ENCODE measurements at places on chromosomes 2 and 18.

DNA sequence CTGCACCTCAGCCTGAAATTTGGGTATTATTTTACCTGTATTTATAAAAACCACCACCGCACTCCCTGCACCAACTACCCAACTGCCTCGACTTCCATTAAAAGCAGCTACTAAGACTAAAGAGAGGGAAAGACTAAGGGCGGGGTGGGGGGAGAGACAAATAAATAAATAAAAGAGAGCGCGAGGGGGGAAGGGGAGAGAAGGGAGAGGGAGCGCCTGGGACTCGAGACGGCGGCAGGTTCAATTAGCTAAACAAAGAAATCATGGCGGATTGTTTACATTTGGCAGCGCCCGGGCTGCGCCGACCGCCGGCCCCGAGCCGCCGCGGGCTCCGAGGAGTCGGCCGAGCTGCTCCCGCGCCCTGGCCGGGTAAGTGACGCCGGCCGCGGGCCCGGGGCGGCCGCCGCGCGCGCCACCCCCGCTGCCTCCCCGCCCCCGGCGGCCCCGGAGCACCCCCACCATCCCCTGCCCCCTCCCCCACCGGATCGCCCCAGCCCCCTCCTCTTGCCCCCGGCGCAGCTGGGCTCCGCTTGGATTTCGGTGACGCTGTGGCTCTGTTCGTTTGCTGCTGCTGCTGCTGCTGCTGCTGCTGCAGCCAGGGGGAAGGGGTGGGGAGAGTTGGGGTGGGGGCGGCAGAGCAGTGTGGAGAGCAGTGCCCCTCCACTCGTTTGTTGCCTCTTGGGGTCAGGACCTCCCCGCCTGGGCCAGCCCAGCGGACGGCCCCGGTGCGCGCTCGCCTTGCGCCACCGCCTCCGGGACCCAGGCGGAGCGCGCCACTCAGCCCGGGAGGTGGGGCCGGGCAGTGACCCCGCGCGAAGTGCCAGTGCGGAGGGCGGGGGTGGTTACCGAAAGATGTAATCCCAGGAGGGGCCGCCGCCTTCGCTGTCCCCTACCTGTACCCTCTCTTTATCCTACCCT is 187.2 kb upstream of the FANCL start:
- H3K4me1 ChIP-seq, result peaks cover 10% of the 10 kb centered on the region
- H3K36me3 ChIP-seq, result no peaks in the 10 kb centered on the region
- peak overlapping the region; percentile 57 for H3K4me3 ChIP-seq
- H3K27me3 ChIP-seq, result peaks cover 35% of the 10 kb centered on the region
- DNase-seq, result no peak

GRCh38 chr2:222194669-222195068 is 104.1 kb downstream of the PAX3 start:
- no peak for DNase-seq
- H3K36me3 ChIP-seq, result no peaks in the 10 kb centered on the region
- no peaks in the 10 kb centered on the region for H3K27me3 ChIP-seq
- H3K27ac ChIP-seq, result no peak overlapping the region
- H3K4me3 ChIP-seq, result no peak overlapping the region
- H3K4me1 ChIP-seq, result no peaks in the 10 kb centered on the region

- H3K27me3 ChIP-seq, result peaks cover 6% of the 10 kb centered on the region
- no peaks in the 10 kb centered on the region for H3K36me3 ChIP-seq
- H3K27ac ChIP-seq, result no peak overlapping the region
- H3K4me3 ChIP-seq, result no peak overlapping the region
Measured at GRCh38 chr2:47093626-47094025, 61.5 kb downstream of the STPG4 start.

- no peak for DNase-seq
- H3K27ac ChIP-seq, result no peak overlapping the region
- H3K4me1 ChIP-seq, result no peaks in the 10 kb centered on the region
- no peaks in the 10 kb centered on the region for H3K36me3 ChIP-seq
Measured at GRCh38 chr18:42229211-42230210, 274.5 kb downstream of the PIK3C3 start.

- H3K36me3 ChIP-seq, result no peaks in the 10 kb centered on the region
- DNase-seq, result no peak
- H3K4me3 ChIP-seq, result no peak overlapping the region
- H3K4me1 ChIP-seq, result no peaks in the 10 kb centered on the region
- no peak overlapping the region for H3K27ac ChIP-seq
- peaks cover 17% of the 10 kb centered on the region for H3K27me3 ChIP-seq
Measured at GRCh38 chr18:350953-351572, 83.2 kb upstream of the THOC1 start.

GRCh38 chr2:9356261-9356660 is 67.1 kb downstream of the ITGB1BP1 start:
- H3K36me3 ChIP-seq, result no peaks in the 10 kb centered on the region
- no peak overlapping the region for H3K27ac ChIP-seq
- DNase-seq, result no peak

GRCh38 chr2:59733970-59734369 is 819.5 kb downstream of the BCL11A start:
- no peaks in the 10 kb centered on the region for H3K27me3 ChIP-seq
- no peak overlapping the region for H3K4me3 ChIP-seq
- DNase-seq, result no peak
- H3K27ac ChIP-seq, result no peak overlapping the region
- no peaks in the 10 kb centered on the region for H3K4me1 ChIP-seq

DNA sequence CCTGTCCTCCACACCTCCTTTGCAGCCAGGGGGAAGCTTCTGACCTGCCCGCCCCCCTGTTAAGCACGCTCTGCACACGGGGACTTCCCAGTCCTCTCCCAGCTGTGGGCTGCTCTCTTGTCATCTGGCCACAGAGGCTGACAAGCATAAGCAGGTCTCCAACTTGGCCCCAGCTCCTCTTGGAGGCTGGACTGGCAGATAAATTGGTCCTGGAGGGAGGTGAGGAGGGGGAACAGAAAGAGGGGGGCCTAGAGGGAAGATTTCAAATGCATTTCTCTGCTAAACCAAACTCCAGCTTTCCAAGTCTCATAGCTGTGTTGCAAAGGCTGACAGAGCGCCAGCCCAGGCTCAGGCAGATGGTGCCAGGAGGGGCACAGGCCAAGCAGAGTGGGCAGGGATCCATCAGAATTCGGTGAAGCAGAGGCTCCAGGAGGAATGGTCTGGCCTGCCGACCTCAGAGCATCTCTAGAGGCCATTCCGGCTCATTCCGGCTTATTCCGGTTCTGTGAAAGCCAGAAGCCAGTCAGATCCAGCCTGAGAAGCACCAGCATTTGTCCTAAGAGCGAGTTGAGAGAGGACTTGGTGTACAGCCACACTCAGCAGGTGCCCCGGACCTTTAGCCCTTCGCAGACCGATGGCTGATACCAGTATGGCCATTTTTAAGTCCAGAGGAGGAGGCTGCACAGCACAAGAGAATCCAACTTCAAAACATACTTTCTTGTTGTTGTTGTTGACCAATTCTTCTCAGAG is 508.9 kb upstream of the MYT1L start:
- no peak overlapping the region for H3K27ac ChIP-seq
- H3K4me3 ChIP-seq, result no peak overlapping the region
- H3K36me3 ChIP-seq, result no peaks in the 10 kb centered on the region
- no peak for DNase-seq
- H3K27me3 ChIP-seq, result no peaks in the 10 kb centered on the region
- H3K4me1 ChIP-seq, result no peaks in the 10 kb centered on the region

DNA sequence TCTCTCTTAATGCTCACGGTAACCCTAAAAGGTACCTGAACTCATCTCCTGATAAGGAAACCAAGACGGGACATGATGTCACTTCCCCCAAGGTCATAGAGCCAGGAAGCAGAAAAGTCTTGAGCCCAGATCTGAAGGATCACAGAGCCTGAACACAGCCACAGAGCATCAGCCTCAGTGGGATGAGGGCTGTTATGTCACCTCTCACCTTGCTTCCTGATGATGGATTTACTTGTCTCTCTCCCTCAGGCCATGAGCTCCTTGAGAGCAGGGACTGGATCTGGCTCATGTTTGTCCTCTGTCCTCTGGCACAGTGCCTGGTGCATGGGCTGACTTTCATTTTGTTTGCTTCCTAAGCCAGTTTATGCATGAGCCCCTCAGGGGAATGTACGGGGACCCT is 54.2 kb downstream of the SERTAD2 start:
- peaks cover 11% of the 10 kb centered on the region for H3K4me1 ChIP-seq
- H3K4me3 ChIP-seq, result no peak overlapping the region
- peak; percentile 26 for DNase-seq
- no peak overlapping the region for H3K27ac ChIP-seq
- H3K27me3 ChIP-seq, result peaks cover 10% of the 10 kb centered on the region

- H3K27ac ChIP-seq, result no peak overlapping the region
- H3K4me3 ChIP-seq, result no peak overlapping the region
- H3K36me3 ChIP-seq, result no peaks in the 10 kb centered on the region
Measured at GRCh38 chr18:67007085-67007484, 403.2 kb upstream of the CDH19 start.
